ENCODE measurements at places on chromosomes 7 and 10.

- no peak for DNase-seq
Observed at GRCh38 chr10:4119107-4119506, 334.1 kb upstream of the KLF6 start.

GRCh38 chr10:70757856-70758255 lies 27.3 kb downstream of the TBATA start:
- DNase-seq: no peak

GRCh38 chr7:20504060-20504459 lies 111.4 kb upstream of the ABCB5 start:
- no peak for DNase-seq

- no peak for DNase-seq
Observed at GRCh38 chr7:4820405-4820966, 41.3 kb downstream of the PAPOLB start.

DNA sequence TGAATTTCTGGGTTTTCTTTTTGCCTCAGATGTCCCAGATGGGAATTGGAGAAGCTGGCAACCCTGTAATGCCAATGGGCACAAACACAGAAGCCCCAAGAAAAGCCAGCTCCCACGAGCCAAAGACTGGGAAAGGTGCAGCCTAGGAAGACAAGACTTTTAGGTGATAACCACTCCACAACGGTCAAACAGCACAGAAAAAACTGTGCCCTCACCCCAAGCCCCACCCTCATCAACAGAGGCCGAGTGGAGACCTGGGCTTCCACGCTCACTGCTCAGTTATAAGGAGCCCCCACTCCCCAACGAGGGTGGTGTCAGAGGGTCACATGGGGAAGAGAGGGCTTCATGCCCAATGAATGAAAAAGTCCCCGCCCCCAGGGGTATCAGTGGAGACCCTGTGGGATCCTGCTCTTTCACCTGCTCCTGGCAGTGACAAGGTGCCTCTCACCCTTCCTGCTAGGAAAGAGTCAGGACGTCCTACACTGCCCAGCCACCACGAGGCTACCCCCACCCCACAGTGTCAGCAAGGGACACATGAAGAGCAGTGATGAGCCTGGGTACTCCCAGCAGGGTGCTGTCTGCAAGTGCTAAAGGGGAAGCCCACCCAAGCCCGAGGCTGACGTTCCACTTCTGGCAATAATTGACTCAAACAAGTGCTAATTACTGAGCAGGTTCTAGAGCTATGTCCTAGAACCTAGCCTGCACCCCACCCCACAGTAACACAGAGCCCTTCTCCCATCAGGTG lies 8.3 kb downstream of the TMEM273 start:
- no peak for DNase-seq

GRCh38 chr10:120897343-120897742 lies 46.2 kb downstream of the WDR11 start:
- DNase-seq: no peak

- peak; percentile 84 for DNase-seq
Observed at GRCh38 chr10:70528741-70529362, 50.3 kb downstream of the PALD1 start.

GRCh38 chr10:91409069-91409868 lies 875 bp upstream of the HECTD2 start:
- DNase-seq: peak; percentile 94

DNA sequence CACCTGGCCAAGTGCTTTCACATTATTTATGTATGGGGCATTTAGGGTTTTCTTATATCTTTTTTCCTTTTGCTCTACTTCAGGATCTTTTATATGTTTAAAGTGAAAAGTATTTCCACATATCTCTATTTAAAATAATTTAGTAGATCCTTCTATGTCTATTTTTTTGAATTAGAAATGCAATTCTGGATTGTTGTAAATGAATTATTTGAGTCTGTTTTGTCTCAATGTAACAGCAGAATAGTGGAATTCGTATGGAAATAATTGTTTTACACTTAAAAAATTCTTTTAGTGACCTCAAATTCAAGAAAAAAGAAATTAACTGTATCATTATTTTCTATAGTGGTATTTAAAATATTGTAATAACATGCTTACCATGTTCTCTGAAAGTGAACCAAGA lies 126.5 kb upstream of the HDAC9 start:
- no peak for DNase-seq

DNA sequence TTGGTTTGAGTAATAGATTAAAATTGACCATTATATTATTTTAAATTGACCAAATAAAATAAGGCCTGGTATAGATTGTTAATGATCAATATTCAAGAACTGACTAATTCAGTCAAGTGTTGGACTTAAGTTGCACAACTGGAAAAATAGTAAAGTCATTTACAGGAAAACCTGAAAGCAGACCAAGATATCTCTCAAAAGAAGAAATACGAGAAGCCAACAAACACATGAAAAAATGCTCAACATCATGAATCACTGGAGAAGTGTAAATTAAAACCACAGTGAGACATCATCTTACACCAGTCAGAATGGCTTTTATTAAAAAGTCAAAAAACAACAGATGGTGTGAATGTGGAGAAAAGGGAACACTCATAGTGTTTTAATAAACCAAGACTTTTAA lies 80.4 kb upstream of the MALRD1 start:
- no peak for DNase-seq

DNA sequence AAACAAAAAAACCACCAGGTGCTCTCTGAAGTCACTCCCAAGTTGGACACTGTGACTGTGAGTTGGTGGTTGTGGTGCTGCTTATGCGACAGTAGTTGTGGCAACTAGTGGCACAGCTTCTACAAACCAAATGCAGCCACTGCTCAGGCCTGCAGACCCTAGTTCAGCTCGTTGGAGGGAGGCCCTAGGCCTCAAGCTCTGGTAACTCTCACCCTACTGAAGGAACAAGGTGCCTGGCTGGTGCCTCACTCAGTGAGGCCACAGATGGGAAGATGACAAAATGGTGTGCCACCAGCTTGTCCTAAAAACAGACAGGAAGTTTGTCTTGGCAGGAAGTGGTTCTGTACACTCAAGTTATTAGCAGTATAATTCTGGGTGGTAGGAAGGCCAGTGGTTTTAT lies 45.3 kb upstream of the RAPGEF5 start:
- DNase-seq: no peak

- no peak for DNase-seq
Observed at GRCh38 chr10:33215635-33216034, 118.8 kb downstream of the NRP1 start.

DNA sequence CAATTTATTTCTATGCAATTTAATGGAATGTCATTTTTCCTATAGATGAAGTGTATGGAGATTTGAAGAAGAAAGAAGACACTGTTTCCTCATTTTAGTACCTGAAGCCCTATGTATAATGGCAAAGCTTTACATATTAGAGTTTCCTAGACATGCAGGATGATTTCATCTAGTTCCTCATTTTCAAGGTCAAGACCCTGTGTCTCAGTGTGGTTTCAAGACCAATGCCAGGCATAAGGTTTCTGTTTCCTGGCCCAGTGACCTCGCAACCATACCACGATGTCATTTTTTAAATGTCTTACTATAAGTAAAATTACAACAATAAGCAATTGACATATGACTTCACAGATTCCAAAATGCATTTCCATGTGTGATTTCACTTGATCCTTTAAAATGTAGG lies 336.5 kb upstream of the PRKCQ start:
- no peak for DNase-seq

GRCh38 chr10:90930971-90931871 lies 10.3 kb upstream of the ANKRD1 start:
- no peak for DNase-seq

- DNase-seq: no peak
Observed at GRCh38 chr10:59463909-59464308, 101.6 kb upstream of the FAM13C start.

DNA sequence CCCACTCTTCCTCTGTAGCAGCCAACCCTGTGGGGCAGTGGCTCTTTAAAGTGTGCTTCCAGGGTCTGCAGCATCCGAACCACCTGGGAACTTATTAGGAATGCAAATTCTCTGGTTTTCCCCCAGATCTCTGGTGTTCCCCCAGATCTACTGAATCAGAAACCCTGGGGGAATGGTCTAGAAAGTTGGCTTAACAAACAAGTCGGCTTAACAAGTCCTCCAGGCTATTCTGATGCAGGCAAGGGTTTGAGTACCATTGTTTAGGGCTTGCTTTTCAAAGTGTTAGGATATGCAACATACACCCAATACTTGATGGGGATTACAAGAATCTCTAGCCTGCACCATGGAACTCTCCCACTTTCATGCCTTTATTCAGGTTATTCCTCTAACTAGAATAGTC lies 126.3 kb downstream of the RALA start:
- DNase-seq: no peak

GRCh38 chr10:110091830-110092229 lies 84.0 kb downstream of the ADD3 start:
- no peak for DNase-seq

GRCh38 chr10:29753283-29753682 lies 118.5 kb upstream of the SVIL start:
- no peak for DNase-seq

GRCh38 chr7:26657686-26658388 lies 206.6 kb downstream of the SKAP2 start:
- DNase-seq: peak; percentile 94

GRCh38 chr7:256461-256940 lies 33.5 kb upstream of the FOXL3 start:
- DNase-seq: no peak

DNA sequence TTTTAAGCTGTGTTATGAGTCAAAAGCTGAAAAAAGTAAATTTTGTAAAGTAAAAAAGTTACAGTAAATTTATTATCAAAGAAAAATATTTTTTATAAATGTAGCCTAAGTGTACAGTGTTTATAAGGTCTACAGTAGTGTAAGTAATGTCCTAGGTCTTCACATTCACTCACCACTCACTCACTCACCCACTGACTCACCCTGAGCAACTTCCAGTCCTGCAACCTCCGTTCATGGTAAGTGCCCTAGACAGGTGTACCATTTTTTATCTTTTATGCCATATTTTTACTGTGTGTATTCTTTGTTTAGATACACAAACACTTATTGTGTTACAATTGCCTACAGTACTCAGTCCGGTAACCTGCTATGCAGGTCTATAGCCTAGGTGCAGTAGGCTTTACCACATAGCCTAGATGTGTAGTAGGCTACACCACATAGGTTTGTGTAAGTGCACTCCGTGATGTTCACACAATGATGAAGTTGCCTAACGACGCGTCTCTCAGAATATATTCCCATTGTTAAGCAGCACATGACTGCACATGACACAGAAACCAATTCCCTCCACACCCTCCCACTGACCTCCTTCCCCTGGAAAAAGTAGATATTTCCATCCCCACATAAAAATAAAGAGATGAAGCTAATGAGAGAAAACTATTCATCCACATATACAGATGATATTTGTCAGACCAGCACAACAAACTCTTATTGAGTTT lies 44.8 kb upstream of the FGL2 start:
- no peak for DNase-seq

GRCh38 chr7:70352906-70353305 lies 754.6 kb downstream of the AUTS2 start:
- no peak for DNase-seq

- peak; percentile 78 for DNase-seq
Observed at GRCh38 chr7:134255814-134256213, 60.9 kb downstream of the SLC35B4 start.

DNA sequence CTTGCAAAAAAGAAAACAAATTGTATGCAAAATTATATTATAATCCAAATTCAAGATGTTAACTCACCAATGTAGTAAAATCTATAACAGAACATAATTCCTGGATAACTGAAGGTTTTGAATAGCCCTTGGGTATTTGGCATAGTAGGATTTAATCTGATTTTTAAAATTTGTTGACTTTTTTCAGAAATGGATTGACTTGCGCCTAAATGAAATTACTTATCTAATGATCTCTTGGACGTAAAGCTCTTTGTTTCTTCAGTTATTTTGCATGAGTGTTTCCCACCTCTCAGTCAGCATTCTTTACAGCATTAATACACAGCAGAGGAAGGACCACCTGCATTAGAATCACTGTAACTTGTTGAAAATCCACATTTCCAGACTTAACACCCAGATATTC lies 169.6 kb downstream of the SEPTIN7 start:
- no peak for DNase-seq

DNA sequence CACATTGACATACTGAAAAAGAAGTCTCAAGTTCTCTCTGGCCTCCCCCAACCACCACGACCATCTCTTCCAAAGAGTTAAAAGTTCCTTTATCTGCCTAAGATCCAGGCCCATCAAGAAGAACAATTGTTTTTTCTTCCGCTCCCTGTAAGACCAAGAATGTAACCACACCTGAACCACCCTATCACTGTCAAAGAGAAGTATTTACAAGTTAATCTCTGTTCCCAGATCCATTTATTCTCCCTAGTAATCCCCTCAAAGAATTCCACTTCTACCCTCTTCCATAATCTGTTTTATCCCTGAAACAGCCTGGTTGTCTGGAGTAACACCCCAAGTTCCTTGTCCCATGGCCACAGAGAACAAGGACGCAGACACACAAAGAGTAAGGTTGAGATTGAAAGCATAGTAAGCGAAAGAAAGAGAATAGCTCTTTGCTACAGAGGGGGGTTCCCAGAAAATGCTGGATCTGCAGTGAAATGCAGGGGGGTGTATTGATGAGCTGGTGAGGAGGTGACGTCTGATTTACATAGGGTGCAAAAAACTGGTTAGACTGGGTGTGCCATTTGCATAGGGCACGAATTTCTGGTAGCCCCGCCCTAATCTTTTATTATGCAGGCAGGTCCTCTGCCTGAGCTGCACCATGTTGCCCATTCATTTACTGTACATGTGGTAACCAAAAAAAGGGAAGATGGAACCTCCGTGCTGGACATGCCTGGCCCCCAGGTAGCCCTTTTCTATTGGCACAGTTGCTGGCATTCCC lies 122.0 kb downstream of the SKIDA1 start:
- DNase-seq: no peak

DNA sequence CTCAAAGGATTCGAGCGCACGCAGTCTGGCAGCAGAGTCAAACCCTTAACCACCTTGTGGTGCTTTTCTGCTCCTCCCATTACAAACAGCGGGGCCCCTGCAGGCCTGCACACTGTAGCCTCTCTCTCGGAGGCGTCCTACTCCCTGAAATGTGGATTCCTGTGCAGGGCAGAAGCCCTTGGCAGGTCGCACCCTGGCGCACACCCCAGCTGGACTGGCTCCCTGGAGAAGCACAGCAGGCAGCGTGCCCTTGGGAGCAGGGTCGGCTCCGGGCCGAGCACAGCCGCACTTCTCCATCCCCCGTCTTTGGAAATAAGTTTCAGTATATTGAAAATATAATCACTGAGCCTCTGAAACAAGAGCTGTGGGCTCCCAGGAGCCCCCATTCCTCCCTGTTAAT lies 144.1 kb downstream of the C10orf105 start:
- no peak for DNase-seq

Data from brain (organoid and tissue), 16 donors.